Left ventricle myocardium superior (tissue), 1 donor: ENCODE measurements at places on chromosomes 5 and 9. TPM values are rescaled to one million over a fixed set of nuclear protein-coding genes. Genes with fewer than 3 reads are reported as not detected.

The TNC gene
- 2.5 TPM for total RNA-seq

The SOWAHA gene
- 0.17 TPM for total RNA-seq

The IL5 gene
- total RNA-seq = not detected

The MYMK gene
- not detected for total RNA-seq

The MRPS2 gene
- 49.8 TPM for total RNA-seq

The GADD45G gene
- 54.0 TPM for total RNA-seq

The GPR150 gene
- total RNA-seq = not detected

The DNAJC25 gene
- 5.3 TPM for total RNA-seq

The GPRIN1 gene
- 0.50 TPM for total RNA-seq

The EQTN gene
- total RNA-seq = not detected

The SLC38A9 gene
- total RNA-seq = 5.7 TPM

The CAAP1 gene
- 6.2 TPM for total RNA-seq

The OGN gene
- 8.1 TPM for total RNA-seq

The DDX4 gene
- total RNA-seq = not detected

The PCDHGB7 gene
- 8.8 TPM for total RNA-seq

The FAM153A gene
- total RNA-seq = 3.5 TPM

The ZNF484 gene
- total RNA-seq = 4.5 TPM

The FABP6 gene
- 3.3 TPM for total RNA-seq

The TLE4 gene
- total RNA-seq = 10.7 TPM

The PCDHGA10 gene
- 5.3 TPM for total RNA-seq

The TMC1 gene
- total RNA-seq = not detected

The TAF11L5 gene
- not detected for total RNA-seq

The CSF1R gene
- 20.1 TPM for total RNA-seq

The OBP2A gene
- total RNA-seq = not detected
